ENCODE measurements at places on chromosomes 3 and 15. TPM values are rescaled to one million over a fixed set of nuclear protein-coding genes. Genes with fewer than 3 reads are reported as not detected.
A peak's percentile ranks its signal among the peaks of the same experiment; 100 is the strongest.

DNA sequence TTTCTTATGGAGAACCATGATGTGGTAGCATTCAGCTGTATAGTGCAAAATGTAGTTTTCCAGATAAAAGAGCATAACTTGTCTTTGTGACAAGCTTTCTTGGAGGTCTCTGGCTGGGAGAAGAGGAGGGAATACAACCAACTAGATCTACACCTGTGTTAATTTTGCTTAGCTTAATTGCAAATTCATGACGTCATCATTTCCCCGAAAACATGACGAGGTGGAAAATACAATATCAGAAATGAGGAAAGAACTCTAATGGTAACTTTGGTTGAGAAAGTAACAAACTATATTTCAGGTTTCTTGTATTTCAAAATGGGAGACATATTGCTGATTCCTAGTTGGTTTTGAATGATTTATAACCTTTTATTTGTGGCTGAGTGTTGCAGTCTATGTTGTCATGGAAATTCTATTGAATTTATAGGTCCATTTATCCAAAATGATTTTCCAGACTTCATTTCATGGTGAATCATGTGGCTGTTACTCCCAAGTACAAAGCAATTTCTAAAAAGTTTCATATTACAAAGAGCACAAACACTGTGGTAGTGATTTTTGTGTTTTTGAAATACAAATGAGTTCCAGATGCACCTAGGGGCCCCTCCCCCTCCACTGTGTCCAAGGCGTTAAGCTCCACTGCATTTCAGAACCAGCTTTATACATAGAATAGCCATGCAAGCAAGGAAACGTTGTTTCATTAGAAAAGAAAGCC is 307.2 kb downstream of the FEZF2 start:
- no peaks in the 10 kb centered on the region for H3K4me1 ChIP-seq
- H3K4me3 ChIP-seq, result no peak overlapping the region
- H3K27ac ChIP-seq, result no peak overlapping the region
- no peaks in the 10 kb centered on the region for H3K36me3 ChIP-seq
- DNase-seq, result no peak
- no peaks in the 10 kb centered on the region for H3K27me3 ChIP-seq

GRCh38 chr15:93036951-93037819 is 51.8 kb downstream of the RGMA start:
- DNase-seq, result peak; percentile 23
- H3K27ac ChIP-seq, result no peak overlapping the region
- peaks cover 1% of the 10 kb centered on the region for H3K27me3 ChIP-seq
- H3K36me3 ChIP-seq, result no peaks in the 10 kb centered on the region

DNA sequence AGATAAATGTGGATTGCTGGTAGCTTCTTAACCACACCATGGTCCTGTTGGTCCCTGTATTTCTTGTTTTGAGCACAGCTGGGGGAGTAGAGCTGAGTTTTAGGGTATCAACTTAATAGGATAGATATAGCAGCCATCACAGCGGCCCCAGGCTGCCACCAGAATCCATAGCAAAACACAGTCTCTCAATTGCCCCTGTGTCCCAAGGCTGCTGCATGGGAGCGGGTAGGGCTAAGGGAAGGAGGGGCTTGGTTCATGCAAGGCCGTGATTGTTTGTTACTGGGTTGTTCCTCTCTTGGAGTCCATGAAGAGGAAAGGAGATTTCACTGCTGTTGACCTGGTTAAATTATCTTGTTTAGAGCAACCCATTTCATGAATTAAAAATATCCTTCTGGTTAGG is 22.1 kb downstream of the ARNT2 start:
- no peak for DNase-seq
- H3K4me3 ChIP-seq, result no peak overlapping the region
- no peaks in the 10 kb centered on the region for H3K4me1 ChIP-seq
- H3K36me3 ChIP-seq, result no peaks in the 10 kb centered on the region
- no peak overlapping the region for H3K27ac ChIP-seq

The SRGAP3 gene
- total RNA-seq, result 4.9 TPM

The OR5AC2 gene
- total RNA-seq, result not detected

GRCh38 chr3:180926526-180926925 is 14.1 kb downstream of the FXR1 start:
- H3K36me3 ChIP-seq, result peaks cover 18% of the 10 kb centered on the region
- H3K4me3 ChIP-seq, result no peak overlapping the region
- DNase-seq, result no peak
- H3K27me3 ChIP-seq, result no peaks in the 10 kb centered on the region
- no peak overlapping the region for H3K27ac ChIP-seq
- peaks cover 15% of the 10 kb centered on the region for H3K4me1 ChIP-seq

DNA sequence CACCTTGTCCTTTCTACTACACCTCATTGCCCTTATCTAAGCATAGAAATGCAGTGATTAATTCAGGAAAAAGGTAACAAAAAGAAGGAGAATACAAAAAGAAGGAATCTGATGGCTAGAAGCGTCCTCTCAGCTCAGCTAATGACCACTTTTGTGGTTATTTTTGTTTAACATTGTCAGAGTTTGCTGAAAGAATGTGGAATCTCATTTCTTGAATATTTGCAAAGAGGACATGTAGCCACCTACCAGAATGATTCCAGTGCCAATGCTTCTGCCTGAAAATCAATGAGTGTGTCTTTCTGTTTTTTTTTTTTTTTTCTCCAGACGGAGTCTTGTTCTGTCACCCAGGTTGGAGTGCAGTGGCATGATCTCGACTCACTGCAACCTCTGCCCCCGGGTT is 24.5 kb downstream of the NANOGP8 start:
- H3K4me1 ChIP-seq, result no peaks in the 10 kb centered on the region
- H3K27me3 ChIP-seq, result peaks cover 2% of the 10 kb centered on the region
- DNase-seq, result no peak

- no peak overlapping the region for H3K27ac ChIP-seq
- H3K4me1 ChIP-seq, result no peaks in the 10 kb centered on the region
- H3K27me3 ChIP-seq, result peaks cover 33% of the 10 kb centered on the region
- H3K4me3 ChIP-seq, result no peak overlapping the region
Measured at GRCh38 chr3:124768812-124769211, 38.6 kb downstream of the UMPS start.

The SYNPR gene
- total RNA-seq, result not detected

The PXYLP1 gene
- 15.8 TPM for total RNA-seq
